Brain pericyte (primary cell): ENCODE measurements at places on chromosomes 16 and 17.

- DNase-seq = no peak
Observed at GRCh38 chr17:2024572-2025219, 438 bp downstream of the RTN4RL1 start.

DNA sequence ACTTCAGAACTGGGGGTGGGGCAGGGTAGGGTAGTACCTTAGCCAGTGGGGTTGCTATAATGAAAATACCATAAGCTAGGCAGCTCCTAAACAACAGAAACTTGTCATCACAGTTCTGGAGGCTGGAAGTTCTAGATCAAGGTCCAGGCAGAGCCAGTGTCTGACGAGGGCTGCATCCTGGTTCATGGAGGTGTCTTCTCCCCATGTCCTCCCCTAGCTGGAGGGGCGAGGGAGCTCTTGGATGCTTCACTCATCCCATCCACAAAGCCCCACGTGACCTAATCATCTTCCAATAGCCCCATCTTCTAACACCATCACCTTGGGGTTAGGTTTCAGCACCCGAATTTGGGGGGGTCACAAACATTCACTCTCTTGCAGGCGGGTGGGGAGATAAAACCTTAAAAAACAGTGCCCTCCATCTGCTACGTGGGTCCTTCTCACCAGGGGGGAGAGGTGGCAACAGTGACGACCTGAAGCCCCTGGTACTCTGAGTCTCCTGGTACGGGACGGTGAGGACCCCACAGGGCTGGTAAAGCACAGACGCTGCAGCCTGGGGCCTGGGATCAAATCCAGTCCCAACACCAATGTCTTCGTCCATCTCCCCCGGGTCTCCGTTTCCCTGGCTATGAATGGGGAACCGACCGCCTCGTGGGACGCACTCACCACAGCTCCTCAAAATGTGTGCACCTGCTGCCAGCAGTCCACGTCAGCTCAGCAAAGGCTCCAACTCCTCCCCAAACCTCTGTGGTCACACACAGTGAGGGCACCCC, 22.8 kb downstream of the RAB40B start:
- no peak for DNase-seq

DNA sequence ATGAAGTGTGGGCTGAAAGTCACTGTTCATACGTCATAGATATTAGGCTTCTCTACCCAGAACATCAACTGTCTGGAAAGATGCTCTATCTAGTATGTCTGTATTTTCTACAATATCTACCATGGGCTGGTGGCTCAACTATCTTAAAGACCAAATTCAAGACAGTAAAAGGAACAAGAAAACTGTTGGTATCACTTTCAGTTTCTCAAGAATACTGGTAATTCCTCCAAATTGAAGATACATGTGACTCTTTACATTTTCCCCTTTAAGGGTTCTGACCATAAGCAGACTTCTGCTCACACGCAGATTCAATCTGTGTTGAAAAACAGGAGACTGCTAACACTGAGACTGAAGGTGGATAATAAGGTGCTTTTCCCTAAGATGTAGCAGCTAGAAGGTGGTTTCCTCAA, 24.2 kb downstream of the XPO6 start:
- DNase-seq = no peak

DNA sequence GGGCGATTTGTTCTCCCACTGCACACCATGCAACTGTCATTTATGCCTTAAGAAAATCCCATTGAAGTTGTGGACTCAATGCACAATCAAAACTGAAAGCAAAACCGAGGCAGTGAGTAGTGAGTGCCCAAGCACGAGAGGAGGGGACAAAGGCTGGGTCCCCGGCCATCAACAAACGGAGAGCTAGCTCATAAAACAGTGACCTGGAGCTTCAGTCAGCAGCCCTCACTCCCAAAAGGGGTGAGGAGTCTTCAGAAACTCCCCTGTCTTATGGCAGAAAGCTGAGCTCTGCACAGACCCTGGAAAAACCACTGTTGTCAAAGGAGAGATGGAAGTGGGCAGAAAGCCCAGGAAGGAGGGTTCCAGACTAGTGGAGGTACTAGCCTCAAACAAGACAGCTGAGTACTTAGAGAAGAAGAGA, 96.9 kb downstream of the ADCY9 start:
- no peak for DNase-seq

DNA sequence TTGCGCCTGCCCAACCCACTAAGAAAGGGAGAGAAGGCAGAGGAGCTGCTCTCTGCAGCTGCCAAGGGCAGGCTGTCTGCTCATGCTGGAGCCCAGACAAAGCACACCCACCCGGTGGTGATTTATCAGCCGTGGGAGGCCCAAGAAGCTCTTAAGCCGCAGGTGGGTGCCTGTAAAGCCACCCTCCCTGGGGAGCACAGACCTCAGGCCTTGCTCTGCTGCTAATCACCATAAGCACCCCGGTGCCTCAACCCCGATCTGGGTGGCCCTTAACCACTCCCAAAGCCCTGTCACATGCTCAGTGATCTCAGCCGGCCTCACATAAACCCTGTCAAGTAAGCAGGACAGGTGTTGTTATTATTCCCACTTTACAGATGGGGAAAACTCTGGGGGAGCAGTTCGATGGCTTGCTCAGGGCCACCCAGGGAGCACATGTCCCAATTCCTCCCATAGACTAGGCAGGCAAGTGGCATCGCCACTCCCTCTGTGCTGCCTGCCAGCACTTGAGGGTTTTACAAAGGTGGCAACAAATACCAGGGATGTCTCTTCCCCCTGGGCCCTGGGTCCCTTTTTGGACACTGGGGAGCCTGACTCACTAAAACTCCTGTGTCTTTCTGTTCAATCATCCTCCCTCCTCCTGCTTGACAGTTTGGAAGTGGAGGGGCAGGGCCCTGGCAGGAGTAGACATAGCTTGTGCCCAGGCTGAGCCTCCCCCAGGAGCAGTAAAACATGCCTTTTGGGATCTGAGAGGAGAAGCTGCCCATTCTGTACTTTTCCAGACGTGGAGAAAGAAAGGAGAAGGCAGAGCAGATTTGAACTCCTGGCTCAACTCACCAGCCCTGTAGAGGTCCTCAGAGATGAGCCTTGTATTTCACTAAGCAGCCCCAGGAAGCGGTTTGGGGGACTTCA, 299.3 kb downstream of the SOX9 start:
- no peak for DNase-seq

- DNase-seq = no peak
Observed at GRCh38 chr17:55735731-55736405, 13.2 kb upstream of the TMEM100 start.

DNA sequence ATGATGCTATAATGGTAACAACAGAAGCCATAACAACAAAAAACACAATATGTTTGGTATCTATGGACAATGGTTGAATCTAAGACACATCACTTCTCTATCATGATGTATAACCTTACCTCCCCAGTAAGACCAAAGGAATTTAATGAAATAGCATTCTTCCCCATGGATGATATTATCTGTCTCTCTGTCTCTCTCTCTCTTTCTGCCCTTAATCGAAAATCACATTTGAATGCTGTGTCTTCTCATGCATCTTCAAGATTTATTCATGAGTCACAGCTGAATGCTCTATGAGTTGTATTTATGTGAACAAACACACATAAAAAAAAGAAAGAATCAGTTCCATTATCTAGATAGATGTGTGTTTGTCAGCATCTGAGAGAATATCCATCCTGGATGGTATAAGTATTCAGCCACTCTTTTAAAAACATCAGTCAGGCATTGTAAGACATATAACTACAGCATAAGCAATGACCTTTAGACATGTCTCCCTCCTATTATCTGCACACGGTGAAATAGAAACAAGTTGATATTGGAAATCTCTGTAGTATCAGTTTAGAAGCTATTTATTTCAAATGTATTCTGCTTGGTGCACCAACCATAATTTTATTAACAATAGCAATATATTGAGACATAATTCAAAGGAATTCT, 433.3 kb downstream of the TOX3 start:
- no peak for DNase-seq

DNA sequence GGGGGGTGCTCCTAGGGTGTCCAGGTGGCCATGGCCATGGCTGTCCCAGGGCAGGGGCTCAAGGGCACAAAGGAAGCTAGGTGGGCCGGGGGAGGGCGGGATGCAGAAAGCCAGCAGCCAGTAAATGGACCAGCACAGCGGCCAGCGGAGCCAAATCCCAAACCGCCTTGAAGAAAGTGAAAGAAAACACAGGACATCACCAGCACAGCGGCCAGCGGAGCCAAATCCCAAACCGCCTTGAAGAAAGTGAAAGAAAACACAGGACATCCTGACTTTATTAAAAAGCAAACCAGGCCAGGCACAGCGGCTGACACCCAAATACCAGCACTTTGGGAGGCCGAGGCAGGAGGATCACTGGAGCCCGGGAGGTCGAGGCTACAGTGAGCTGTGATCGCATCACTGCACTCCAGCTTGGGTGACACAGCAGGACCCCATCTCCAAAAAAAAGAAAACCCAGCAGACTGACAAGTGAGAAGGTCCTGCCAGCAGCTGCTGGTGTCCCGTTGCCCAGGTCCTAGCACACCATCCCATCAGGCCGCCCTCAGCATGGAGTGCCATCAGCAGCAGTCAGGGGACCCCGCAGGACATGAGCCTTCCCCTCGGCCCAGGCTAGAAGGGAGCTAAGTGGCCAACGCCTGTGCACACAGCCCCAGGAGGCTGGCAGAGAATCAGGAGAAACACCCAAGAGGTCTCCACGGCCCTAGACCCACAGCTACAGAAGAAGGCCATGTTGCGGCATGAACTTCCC, 17.0 kb downstream of the SLC38A10 start:
- DNase-seq = no peak

- DNase-seq = no peak
Observed at GRCh38 chr17:55661256-55661758, 61.4 kb downstream of the TMEM100 start.

DNA sequence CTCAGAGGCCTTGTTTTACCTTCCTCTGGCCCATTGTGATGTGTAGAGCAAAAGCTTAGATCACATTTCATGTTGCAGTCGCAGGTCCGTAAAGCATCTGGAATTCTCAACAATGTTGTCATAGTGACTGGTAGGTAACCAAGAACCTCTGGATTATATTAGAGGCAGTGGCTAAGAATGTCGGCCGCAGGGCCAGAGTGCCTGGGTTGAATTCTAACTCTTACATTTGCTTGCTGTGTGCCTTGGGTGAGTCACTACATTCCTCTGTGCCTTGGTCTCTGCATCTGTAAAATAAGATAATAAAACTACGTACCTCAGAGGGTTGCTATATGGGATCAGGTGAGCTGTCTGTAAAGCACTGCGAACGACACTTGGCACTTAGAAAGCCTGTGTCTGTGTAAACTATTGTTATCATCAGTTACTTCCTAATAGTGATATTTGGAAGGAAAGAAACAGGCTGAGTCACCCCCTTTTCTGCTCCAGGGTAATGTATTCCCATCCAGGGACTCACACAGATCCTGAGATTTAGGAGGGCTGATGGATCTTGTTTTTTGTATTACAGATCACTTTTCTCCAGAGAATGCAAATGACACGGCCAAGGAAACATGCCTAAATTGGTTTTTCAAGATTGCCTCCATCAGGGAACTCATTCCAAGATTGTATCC, 52.2 kb downstream of the VPS35L start:
- DNase-seq = no peak

- DNase-seq = no peak
Observed at GRCh38 chr17:80593181-80593580, 48.5 kb downstream of the RPTOR start.

GRCh38 chr17:75396025-75396424, 9.5 kb downstream of the GRB2 start:
- no peak for DNase-seq

GRCh38 chr17:2828397-2829038, 32.3 kb downstream of the RAP1GAP2 start:
- DNase-seq = no peak

GRCh38 chr17:46158323-46159296, 34.6 kb downstream of the KANSL1 start:
- DNase-seq = no peak

DNA sequence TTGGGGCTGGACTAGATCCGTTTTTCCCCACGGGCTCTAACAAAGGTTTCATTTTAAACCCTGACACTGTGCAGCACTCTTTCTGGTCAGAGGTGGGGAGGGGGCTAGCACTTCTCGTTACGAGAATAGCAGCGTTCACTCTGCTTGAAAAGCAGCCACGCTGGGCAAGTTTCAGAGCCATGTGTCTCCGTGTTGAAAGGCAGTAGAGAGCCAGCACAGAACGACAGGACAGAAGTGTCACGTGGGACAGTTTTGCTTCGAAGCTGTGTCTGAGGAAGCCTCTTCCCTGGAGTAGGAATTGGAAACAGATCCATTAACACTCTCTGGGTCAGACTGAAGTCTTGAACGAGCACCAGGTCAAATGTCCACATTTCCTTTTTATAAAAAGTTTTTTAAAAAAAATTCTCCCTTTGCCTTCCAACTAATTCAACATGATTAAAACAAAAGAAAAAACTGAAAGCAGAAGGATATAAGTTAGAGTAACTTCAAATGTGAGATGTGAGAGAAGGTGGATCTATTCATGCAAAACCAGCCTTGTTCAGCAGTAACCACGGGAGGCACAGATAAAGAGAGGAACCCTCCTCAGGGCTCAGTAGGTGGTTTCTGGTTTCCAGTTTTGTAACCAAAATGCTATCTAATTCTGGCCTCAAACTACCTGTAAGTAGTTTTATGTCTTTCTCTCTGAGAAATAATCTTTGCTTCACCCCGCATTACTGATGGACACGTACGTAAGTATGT, 65.0 kb downstream of the SMG6 start:
- no peak for DNase-seq

DNA sequence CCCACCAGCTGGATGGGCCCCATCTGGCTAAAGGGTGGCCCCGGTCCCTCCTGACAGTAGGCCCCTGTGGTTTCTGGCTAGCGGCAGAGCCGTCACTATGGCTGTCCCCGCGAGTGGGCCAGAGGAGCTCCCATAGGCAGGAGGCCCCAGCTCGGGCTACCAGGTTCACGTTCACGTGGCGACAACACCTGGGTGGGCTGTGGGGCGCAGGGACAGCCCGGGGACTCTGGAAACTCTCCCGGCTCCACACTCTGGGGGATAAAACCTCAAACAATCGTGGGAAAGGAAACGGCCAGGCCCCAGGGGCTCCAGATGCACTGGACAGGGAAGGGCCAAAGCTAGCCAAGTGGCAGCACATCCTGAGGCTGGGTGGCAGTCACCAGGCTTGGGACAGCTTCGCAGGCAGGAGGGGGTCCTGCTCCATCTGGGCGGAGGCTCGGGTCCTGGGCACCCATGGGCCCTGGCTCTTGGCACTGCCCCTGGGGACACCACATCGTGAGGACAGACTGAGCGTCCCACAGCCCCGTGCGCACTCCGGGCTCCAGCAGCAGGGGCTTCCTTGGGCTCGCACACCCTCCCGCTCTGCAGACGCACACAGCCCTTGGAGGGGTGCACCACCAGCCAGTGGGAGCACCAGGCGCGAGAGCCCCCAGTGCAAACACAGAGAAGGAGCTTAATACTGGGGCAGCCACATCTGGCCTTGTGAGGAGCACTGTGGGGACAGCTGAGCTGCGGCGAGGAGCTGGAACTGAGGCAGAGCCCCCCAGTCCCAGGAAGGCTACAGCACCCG, 4.4 kb downstream of the RNF166 start:
- DNase-seq = no peak

GRCh38 chr16:64295466-64295865, 826.4 kb downstream of the CDH11 start:
- DNase-seq = no peak
